Esophagus squamous epithelium (tissue), 5 donors: ENCODE measurements at places on chromosomes 5 and 9.

GRCh38 chr9:127263237-127263636, 1.3 kb upstream of the GARNL3 start:
- no peak for DNase-seq

GRCh38 chr5:129461711-129462332, 1.7 kb downstream of the ADAMTS19 start:
- no peak for DNase-seq

GRCh38 chr5:178460174-178460573, 130.0 kb downstream of the COL23A1 start:
- no peak for DNase-seq

GRCh38 chr5:148687427-148687826, 33.1 kb upstream of the HTR4 start:
- no peak for DNase-seq

DNA sequence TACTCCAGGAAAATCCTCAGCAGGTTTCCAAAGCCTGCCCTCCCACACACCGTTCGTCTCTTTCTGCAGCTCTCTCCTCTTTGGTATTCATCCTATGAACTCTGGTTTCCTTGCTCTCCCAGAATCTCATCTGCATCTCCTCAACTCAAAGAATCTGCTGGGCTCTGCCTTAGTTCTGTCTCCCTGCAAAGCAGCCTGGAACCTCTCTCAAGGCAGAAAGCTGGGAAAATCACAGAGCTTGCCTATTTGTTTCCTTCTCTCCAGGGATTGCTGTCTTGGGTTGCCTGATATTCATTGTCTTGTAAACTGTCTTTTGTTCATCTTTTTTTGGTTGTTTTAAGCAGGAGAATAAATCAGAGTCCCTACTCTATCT, 5.3 kb upstream of the ERAP2 start:
- no peak for DNase-seq

DNA sequence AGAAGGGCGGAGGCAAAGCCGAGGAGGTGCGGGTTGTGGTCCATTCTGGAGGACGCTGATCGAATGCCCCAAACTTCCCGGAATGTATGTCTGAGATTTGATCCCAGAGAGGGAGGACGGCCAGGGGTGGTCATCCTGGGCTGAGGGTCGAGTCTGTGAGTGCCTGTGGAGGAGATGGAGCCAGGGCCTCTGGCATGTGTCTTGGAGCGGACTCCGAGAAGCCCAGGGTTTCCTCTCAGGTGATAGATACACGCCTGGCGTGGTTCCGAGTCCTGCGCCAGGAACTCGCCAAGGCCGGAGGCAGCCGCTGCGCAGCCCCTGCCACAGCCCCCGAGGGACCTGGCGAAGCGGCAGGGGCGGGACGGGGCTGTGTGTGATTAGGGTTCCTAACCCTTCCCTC, 363 bp downstream of the ZNF454 start:
- DNase-seq: no peak

DNA sequence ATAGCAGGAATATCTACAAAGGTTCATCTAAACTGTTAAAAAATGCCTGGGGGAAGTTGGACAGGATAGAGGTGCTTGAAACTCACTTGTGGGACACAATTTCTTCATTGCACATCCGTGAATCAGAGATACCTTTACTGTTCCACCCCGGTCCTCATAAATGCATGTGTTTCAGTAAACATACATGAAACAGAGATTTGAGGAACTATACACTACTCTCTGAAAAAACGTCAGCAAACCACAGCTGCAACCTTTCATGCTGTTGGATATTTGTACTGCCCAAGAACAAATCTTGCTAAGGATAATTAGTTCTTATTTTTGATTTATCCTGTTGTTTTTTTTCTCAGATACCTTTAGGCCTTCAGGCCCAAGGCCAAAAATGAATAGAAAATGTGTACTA, 337.3 kb downstream of the KDM4C start:
- DNase-seq: no peak
